ENCODE measurements at places on chromosomes 2 and 18.
A peak's percentile ranks its signal among the peaks of the same experiment; 100 is the strongest.

DNA sequence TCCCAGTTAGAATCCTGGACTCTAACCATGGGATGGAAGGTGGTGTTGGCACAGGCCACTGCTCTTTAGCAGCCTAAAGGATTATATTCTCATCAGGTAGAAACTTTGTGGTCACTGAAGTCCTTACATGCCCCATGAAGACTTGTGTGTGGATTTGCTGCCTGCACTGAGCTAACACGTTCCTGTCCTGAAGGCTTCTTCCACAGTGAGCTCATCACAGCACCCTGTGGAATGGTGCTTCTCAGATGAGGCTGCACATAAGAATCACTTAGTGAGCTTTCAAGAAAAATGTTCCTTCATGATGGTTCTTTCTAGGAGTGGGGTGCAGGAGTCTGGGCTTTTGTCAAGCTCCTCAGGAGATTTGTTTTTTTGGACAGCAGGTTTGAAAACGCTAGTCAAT, 26.8 kb downstream of the STAMBP start:
- no peak for DNase-seq

DNA sequence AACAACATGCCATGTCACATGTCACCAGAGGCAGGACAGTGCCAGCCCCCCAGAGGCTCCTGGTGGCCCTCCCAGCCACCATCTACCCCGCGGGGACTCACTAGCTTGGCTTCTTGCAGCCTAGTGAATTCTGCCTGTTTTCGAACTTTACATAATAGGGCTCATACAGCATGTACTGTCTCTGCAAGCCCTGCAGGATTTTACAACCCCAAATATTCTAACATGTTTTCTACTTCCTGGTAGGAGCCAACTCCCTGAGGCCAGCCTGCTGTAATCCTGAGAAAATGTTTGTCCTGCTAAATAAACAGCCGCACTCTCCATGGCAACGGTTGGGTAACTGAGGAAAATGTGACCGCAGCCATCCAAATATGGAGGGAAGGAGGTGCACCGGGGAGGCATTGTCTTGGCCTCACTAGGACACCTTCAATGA, 2.7 kb downstream of the PER2 start:
- DNase-seq, result peak; percentile 94

- DNase-seq, result no peak
These were observed 132.8 kb downstream of the THADA start for GRCh38 chr2:43462866-43463641.

DNA sequence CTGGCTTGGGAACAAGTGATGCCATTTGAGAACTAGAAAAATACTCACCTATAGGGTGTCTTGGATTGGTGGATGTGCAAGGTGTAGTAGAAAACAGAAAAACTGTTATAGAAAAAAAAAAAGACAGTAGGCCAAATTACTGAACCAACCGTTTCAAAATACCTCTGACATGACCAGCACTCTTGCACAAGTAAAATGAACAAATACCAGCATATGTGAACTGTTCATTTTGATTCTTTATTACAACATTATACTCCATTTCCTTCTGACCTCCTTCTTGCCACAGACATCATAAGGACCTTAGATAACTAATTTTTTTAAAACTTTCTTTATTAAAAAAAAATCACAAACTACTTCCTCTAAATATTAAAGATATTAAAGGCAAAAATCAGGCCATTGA, 125.5 kb downstream of the ATAD2B start:
- DNase-seq, result no peak

DNA sequence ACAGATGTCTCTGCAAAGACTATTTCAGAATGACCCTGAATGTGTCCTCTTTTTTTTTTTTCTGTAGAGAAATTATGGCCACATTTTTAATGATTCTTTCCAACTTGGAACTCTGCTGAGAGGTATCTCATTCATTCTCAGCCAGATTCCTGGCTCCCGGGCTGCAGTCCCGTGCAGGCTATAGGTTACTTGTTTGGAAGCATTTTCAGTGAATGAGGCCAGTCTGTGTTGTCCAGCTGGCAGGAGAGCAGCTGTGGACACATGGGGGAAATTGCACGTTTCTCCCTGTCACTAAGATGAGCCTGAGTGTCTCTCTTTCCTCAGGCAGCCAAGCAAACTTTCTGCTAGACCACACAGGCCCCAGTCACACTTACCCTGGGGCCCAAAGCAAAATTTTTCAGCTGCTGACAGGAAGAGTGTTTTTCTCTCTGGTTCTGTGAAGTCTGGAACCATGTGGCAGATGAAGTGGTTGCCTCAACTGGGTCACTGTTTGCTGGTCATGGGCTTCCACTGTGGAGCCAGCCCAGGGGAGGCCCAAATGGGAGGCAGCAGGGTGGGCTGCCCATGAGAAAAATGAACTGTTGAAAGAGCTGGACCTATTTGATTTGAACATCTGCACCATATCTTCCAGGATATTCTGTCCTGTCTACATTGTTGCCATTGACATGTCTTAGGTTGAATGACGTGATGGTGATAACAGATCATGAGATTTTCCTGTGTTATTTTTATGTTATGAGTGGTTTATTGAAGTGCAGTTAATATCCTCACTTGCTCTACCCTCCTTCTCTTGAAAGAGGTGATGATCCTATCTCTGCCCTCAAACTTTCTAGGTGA, 431.2 kb downstream of the LPIN1 start:
- no peak for DNase-seq

- no peak for DNase-seq
These were observed 122.4 kb downstream of the NFATC1 start for GRCh38 chr18:79518028-79518682.

DNA sequence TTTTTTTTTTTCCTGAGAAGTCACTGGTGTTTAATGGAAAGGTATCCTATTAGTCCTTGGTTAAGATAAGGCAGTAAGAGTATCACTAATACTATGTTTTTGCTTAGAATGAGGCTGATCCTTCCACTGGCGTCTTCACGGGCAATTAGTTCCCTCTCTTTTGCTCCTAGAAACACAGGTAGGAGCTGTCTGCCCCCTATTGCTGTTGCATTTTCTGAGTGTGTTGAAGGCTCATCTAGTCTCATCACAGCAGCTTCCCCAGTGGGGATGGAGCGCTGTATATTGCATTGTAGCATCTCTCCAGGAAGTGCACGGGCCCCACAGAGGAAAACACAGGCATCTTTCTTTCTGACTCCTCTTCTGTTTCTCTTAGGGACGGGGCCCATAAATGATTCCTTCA, 145.0 kb downstream of the NAPG start:
- DNase-seq, result no peak

GRCh38 chr2:154532763-154533162, 165.7 kb upstream of the KCNJ3 start:
- DNase-seq, result no peak

- DNase-seq, result no peak
These were observed 167.9 kb downstream of the FBXO15 start for GRCh38 chr18:73979742-73980141.

DNA sequence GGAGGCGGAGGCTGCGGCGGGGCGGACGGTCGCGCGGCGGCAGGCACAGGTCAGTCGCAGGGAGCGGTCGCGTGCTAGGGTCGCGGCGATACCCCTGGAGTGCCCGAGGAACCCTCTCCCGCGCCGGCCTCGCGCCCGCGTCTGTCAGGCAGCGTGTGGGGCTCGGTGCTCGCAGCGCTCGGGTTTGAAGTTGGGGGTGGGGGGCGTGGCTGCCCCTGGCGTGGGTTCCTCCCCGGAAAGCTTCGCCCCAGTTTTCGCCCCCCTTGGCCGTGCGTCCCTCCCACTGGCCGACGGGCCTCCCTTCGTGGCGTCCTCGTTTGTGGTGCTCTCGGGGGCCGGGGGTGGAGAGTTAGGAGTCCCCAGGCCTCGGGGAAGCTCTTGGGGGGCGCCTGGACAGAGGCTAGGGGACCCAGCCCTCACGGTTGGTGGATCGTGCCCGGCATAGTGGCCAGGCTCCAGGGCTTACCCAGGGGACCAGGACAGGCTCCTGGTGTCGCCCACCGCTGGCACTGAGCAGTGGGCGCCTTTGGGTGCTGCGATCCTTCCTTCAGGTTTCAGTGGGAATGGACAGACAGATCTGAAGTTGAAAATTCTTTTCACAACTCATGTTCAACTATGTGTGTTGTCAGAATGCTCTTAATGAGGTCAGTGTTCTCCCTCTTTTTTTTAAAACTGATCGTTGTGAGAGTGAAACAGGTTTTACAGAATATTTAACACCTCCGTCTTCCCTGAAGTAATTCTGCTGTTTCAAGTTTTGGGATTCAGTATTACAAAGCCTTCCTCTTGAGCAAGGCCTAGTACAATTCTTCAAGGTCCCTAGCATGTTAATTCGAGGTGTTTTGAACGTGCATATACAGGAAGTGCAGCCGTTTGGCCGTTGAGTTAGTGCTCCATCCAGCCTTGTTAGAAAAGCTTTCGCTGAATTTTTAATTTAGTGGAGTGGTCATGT, 604 bp downstream of the RALBP1 start:
- no peak for DNase-seq

- DNase-seq, result no peak
These were observed 17.4 kb downstream of the CNRIP1 start for GRCh38 chr2:68302281-68302875.

GRCh38 chr2:20934236-20934635, 109.6 kb downstream of the APOB start:
- no peak for DNase-seq

DNA sequence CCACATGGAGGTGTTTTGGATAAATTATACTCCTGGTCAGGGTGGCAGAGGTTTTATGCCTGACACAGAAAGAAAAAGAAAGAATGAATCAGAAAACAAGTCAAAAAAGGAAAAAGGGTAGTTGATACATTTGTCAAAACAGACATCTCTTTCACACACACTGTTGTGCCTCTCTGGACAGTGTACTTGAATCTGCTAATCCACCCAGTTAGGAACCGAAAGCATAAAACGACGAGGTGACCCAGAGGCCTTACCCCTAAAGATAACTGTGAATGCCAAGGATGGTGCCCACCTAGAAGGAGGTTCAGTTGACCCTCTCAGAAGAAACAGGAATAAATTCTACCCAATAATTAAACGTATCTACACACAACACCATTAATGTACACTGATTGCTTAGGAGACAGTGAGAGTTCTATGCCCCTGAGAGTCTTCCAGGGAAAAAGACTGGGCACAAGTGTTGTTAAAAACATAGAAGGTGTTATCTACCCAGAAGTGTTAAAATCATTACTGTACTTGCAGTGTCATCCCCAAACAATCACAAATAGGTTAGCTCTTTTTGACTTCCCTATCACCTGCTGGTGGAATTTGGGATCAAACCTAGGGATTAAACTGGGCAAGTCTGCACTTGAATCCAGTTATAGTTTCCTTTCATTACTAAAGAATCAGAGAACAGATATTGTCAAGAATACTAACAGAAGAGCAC, 123.2 kb upstream of the DNAJC10 start:
- no peak for DNase-seq

- peak; percentile 72 for DNase-seq
These were observed 418.0 kb upstream of the TNP1 start for GRCh38 chr2:217277646-217278398.

- DNase-seq, result no peak
These were observed 550.3 kb downstream of the SUCLG1 start for GRCh38 chr2:83908750-83909149.

GRCh38 chr2:109137616-109138015, 8.6 kb downstream of the SH3RF3 start:
- no peak for DNase-seq

DNA sequence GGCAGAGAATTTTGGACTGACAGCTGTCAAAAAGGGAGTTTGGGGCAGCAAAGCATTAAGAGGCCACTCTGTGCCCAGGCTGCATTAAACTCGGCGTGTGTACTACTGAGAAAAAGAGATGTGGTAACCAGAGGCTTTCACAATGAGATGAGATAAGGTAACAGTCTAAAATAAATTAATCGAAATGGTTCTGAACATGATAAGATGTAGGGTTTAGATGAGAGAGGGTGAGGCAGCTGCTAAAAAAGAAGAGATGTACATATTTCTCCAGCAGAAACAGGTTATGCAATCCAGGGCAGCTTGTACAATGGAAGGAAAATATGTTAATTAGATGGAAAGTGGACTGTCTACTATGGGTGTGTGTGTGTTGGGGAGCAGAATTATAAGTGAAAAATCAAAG, 39.2 kb upstream of the ACTR3 start:
- DNase-seq, result no peak

- DNase-seq, result peak; percentile 43
These were observed 28.4 kb upstream of the PUM2 start for GRCh38 chr2:20378891-20379519.

GRCh38 chr2:160820691-160821090, 327.1 kb upstream of the RBMS1 start:
- DNase-seq, result no peak

All from kidney epithelial cell (primary cell).